ENCODE measurements at places on chromosomes 4 and X.

GRCh38 chrX:113389846-113390245, 549.2 kb upstream of the AMOT start:
- no peak for DNase-seq

- no peak for DNase-seq
Observed at GRCh38 chrX:69995362-69996112, 54.2 kb downstream of the AWAT2 start.

- peak; percentile 69 for DNase-seq
Observed at GRCh38 chr4:14309431-14309830, 681.9 kb upstream of the BOD1L1 start.

- peak; percentile 37 for DNase-seq
Observed at GRCh38 chr4:8641931-8642650, 49.5 kb downstream of the CPZ start.

DNA sequence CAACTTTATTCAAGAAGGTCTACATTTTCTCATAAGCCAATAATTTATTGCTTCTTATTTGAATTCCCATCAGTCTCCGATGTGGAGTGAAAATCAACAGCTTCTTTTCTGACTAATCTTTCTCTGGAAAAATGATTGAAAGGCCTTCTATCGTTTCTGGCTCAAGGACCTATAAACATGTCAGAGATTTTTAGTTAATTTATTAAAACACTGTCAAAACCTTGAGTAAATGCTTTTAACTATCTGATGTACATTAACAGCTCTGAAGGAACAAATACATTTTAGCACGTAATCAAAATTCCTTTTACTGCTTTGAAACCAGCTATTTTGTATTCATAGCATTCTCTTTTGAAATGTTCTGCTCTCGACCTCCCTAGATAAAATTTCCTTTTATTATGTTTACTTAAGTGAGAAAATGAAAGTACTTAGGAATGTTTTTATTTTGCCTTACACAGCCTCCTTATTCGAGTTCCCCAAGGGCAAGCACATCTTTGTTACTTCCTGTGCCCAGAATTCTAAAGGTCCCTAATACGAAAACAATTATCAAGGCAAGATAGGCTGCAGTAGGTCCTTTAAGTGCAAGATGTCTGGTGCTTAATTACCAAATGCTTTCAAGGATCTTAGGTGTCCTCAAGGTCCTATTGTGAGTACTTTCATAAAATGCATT, 3.1 kb upstream of the ZFX start:
- no peak for DNase-seq

GRCh38 chrX:38061335-38061734, 55.0 kb downstream of the SYTL5 start:
- DNase-seq: no peak

- DNase-seq: peak; percentile 84
Observed at GRCh38 chr4:84366161-84366560, 132.9 kb downstream of the NKX6-1 start.

DNA sequence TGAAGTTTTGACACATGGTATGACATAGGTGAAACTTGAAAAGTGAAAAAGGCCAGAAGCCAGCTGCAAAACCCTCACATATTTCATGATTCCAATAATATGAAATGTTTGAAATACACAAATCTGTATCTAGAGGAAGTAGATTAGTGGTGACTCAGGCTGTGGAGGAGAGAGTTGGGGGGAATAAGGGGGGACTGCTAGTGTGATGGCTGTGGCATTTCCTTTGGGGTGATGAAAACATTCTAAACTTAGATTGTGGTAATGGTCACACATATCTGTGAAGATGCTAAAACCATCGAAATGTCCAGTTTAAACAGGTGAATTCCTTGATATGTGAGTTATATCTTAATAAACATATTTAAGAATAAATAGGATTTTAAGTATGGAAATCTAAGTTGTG, 343.5 kb upstream of the SFRP2 start:
- DNase-seq: no peak

- DNase-seq: peak; percentile 34
Observed at GRCh38 chr4:120703908-120704307, 218.6 kb downstream of the PRDM5 start.

GRCh38 chrX:94662689-94663088, 988.7 kb downstream of the FAM133A start:
- no peak for DNase-seq

DNA sequence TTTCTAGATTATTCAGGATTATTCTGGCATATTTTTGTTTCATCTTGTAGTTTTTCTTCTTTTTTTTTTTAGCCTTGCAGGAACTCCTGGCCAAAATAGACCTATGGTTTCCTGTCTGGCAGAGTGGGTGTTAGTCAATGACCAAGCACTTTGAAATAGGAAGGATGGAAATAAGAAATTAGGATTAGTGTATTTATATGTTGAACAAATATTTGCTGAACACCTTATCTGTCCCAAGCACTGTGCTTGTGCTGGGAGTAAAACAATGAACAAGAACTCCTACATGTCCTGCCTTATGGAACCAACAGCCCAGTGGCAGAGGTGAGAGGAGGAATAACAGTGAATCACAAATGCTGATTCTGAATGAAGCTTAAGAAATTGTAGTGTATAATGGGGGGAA, 4.5 kb downstream of the MMRN1 start:
- no peak for DNase-seq

GRCh38 chrX:150698981-150699380, 5.8 kb downstream of the MTMR1 start:
- no peak for DNase-seq

- peak; percentile 94 for DNase-seq
Observed at GRCh38 chr4:183182873-183183725, 84.0 kb downstream of the WWC2 start.

DNA sequence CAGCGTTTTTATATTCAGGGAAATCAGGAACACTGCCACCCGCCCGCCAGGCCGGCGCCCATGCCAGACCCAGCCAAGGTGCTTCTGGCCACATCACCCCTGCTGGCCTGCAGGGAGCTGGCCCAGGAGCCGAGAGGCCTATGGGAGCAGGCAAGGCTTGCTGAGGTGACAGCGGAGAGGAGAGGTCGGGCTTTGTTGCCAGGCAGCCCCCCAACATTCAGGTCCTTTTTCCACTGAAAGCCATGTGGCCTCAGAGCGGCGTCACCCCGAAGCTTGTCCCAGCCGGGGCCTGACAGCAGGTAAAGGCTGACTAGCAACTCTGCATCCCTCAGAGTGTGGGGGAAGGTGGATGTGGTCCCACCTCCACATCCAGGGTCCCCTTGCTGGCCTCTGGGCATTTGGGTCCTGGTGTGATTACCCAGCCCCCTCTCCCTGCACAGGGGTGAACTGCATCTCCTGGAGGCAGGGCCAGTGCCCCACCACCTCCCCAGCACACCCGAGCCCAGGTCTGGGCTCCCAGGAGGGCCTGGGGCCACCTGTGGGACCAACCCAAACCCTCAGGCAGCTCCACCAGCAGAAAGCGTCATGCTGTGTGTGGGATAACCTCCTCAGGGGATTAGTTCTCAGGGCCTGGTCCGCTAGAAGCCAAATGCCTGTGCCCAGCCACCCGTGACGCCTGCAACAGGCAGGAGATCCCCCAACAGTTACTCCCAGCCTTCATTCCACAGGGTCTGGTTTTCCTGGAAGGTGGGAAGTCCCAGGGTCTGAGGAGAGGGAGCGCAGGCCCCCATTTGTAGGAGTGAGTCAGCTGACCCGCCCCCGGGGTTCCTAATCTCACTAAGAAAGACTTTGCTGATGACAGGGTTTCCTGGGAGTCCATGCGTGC, at the start of gene PDE6B:
Gene PDE6B, plus strand, starts transcription at position 869 of the 886 bp plus-strand sequence. CDS start 54 bp downstream, outside the sequence.
- no peak for DNase-seq

- DNase-seq: no peak
Observed at GRCh38 chr4:136505020-136505419, 1027.3 kb downstream of the PCDH18 start.

DNA sequence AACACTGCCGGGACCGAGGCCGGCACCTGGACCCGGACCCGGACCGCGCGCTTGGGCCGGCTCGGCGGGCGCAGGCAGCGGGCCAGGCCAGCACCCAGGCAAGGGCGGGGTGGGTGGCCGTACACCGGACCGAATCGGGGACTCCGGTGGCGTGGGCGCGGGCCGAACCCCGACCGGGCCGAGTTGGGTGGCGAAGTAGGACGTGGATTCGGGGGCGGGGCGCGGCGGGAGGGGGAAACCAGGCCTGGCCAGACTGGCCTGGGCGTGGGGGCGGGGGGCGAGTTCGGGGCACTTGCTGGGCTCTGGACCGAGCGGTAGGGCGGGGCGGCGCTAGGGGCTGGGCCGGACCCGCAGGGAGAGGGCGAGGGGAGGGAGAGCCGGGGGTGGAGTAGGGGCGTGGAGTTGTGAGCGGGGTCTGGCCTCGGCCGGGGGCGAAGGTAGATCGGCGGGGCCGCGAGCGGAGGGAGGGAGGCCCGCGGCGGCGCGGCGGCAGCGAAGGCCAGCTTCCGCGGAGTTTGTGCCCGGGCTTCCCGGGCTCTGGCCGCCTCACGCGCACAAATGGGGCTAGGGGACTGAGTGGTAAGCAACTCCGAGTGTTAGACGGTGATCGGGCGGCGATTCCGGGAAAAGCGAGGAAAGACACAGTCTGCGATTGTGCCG, 1.8 kb upstream of the BCORL1 start:
- DNase-seq: no peak

- no peak for DNase-seq
Observed at GRCh38 chr4:67332627-67333026, 212.7 kb downstream of the CENPC start.

GRCh38 chrX:103688946-103689345, 2.4 kb upstream of the MORF4L2 start:
- DNase-seq: peak; percentile 8

GRCh38 chr4:184653650-184654049, 4.1 kb downstream of the PRIMPOL start:
- DNase-seq: no peak

DNA sequence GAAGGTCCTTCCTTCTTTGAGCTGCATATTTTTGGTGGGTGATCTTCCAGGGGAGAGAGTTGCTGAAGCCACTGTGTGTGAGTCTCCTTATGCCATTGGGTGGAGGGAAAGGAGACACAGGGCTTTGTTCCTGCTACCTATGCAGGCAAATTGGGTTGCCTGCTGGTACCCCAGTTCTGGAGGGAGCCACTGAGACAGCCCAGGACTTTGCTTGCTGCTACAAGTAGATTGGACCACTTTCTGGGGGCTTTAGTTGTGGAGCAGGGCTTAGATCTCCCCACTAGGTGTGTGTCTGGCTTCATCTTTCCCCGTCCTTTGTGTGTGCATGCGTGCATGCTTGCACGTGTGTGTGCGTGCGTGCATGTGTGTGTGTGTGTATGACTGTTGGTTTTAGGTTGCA, 10.0 kb downstream of the CITED1 start:
- DNase-seq: no peak

GRCh38 chrX:43446752-43447151, 209.3 kb upstream of the MAOA start:
- DNase-seq: no peak

DNA sequence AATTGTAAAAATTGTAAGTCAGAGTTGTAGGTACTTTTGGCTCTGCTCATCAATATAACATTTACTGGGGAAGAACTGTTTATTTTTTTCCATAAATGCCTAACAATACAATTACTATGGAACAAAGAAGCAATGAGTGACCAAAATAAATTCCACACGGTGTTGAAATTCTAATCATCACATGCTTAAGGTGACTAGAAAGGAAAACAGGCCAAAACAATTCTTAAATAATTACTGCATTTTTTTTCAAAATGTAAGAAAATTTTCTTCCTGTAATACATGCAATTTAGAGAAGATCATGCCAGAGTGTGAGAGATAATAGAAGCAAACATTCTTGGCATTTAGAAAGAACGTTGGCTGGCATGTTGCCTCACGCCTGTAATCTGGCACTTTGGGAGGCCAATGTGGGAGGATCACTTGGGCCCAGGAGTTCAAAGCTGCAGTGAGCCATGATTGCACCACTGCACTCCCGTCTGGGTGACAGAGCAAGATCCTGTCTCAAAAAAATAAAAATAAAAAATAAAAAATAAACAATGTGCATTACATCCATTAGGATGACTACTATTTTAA, 22.5 kb downstream of the C4orf46 start:
- no peak for DNase-seq

GRCh38 chrX:25166546-25166945, 150.8 kb upstream of the ARX start:
- no peak for DNase-seq

- no peak for DNase-seq
Observed at GRCh38 chr4:53075162-53075785, 213.2 kb downstream of the RASL11B start.

- no peak for DNase-seq
Observed at GRCh38 chr4:147846318-147847155, 114.6 kb downstream of the ARHGAP10 start.

DNA sequence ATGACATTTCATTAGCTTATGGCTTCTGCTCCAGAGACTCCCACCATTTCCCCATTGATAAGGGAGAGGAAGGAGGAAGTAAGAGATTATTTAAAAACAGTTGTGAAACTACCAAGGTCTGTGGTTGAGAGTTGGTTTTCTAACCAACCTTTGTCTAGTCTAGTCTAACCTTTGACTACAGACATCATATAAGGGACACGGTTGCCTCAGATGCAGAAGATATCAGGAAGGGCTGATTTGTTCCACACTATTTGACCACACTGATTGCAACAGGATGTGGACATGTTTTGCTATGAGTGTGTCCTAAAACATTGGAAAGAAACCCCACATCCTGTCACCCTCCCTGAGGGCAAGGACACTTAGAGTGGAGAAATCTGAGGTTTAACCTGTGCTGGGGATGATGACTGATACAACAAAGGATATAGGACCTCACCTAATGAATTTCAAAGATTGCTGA, 53.0 kb downstream of the COQ2 start:
- peak; percentile 100 for DNase-seq

GRCh38 chr4:113756005-113756410, 5.5 kb downstream of the CAMK2D start:
- peak; percentile 62 for DNase-seq

DNA sequence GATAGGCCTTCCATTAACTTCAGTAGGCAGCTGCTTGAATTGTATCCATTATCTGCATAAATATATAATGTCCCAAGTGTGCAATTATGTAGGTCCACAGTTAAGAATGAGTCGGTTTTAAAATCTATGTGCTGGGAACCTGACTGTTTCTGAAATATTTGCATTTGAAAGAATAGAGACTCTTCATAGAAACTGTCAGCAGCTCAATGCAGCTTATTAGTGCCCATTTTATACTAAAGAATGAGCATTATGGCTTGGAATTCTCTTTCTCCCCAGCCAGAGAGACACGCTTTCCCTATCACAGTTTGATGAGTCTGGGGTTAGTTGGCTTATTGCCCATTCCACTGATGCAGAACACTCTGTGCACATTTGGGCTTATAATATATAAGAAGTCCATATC, 202.0 kb upstream of the PCDH7 start:
- DNase-seq: no peak

- no peak for DNase-seq
Observed at GRCh38 chrX:21675931-21676330, 17.8 kb upstream of the KLHL34 start.

GRCh38 chrX:40284852-40285251, 187.1 kb upstream of the BCOR start:
- DNase-seq: no peak

- no peak for DNase-seq
Observed at GRCh38 chrX:12138361-12139313, at the start of gene FRMPD4. Gene FRMPD4 (plus strand): TSS chrX:12138473. CDS start chrX:12138972, 499 bp downstream.

GRCh38 chr4:23516716-23517115, 373.1 kb downstream of the PPARGC1A start:
- no peak for DNase-seq

- DNase-seq: no peak
Observed at GRCh38 chrX:42783451-42783850, 5.5 kb upstream of the PPP1R2C start.

Measured in MV-4-11 (cell line).